ENCODE measurements at places on chromosomes 5 and 9.

- no peak for DNase-seq
Measured at GRCh38 chr5:91443023-91443422, 59.9 kb upstream of the ARRDC3 start.

DNA sequence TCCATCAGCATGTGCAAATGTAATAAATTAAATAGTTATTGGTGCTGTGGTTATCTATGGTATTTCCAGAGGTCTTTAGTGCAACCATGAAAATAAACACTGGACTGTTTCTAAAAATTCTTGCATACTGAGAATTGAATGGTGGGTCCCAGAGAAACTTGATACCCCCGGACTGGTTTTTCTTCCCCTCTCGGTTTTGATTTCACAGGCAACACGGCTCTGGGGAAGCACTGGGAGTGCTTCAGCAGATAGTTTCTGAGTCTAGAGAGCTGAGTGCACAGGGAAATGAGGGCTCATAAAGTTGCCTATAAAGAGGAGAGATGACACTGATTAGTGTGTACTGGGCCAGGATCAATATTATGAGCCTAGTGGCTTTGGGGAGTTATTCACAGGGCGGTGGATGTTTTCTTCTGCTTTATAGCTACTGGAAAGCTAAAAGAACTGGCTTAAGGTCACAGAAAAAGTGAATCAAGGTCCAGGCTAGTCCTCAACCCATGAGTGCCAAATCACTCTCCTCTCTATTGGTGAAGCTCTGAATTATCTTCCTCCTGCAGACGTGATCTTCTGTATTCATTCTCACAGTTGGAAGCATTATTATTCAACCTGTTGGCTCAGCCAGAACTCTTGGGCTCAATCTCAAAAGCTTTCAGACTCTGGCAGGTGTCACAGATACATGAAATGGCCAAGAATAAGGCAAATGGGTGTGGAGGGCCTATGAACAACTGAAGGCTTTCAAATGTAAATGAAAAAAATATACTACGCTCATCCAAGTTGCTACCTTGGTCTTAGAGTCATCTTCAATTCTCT lies 170.2 kb upstream of the HMHB1 start:
- DNase-seq, result no peak

GRCh38 chr9:111806259-111806658 lies 11.5 kb upstream of the SHOC1 start:
- DNase-seq, result no peak

DNA sequence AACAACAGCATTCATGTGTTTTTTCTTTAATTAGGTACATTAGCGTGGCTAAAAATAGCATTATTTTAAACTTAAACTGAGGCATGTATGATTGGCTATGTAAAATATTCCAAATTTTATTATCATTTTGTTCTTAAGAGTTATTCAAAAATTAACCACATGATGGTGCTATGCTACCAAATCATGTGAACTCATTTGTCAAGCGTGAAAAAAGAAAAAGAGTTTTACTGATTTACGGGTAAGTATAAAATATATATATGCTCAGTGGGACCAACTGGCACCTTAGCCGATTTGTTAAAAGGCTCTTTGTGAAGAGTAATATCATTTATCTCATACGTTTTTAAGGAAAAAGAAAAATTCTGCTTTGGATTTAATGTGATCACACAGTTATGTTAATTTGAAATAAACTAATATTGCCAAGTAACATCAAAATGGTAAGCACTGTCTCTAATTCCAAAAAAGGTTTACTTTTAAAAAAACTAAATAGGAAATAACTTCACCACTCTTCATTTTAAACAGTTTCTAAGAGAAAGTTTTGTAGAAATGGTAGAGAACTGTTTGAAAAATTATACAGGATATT lies 1042.3 kb downstream of the CDH12 start:
- no peak for DNase-seq

GRCh38 chr5:73668486-73669111 lies 42.6 kb downstream of the ARHGEF28 start:
- DNase-seq, result no peak

DNA sequence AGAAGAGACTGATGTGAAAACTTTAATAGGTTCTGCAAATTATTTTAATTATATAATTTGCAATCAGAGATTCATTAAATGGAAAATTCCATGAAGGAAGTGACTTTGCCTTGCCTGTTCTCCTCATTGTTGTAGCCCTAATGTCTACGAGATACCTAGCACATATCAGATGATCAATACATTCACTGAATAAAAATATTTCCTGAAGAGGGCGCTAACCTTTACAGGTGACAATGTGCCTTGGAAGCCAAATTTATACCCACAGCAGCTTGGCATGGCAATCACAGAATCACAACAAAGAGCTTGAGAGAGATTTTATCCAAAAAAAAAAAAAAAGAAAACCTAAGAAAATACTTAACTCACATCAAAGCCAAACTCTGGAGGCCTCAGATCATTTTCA lies 17.4 kb downstream of the HAUS6 start:
- DNase-seq, result no peak

- DNase-seq, result no peak
Measured at GRCh38 chr5:103487218-103487617, 75.4 kb downstream of the NUDT12 start.

GRCh38 chr9:134434894-134435506 lies 108.7 kb downstream of the RXRA start:
- no peak for DNase-seq

- no peak for DNase-seq
Measured at GRCh38 chr5:10633271-10634049, 69.6 kb downstream of the ANKRD33B start.

DNA sequence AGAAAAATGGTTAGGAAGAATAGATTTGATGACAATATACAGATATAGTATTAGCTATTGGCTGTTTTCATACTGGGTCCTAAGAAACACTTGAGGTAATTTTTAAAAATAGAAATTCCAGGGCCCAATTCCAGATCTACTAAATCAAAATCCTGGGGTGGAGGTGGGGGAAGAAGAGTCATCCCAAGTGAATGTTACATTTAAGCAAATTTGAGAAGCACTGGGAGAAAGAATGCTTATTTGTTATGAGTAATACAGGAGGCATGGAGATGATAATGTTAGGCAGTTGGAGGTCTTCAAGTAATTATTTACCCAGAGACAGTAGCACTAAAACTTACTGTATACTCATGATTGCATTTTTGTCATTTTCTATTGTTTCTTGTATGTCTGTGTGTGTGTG lies 93.0 kb upstream of the DAB2 start:
- DNase-seq, result no peak

- DNase-seq, result no peak
Measured at GRCh38 chr5:113382731-113383130, 52.1 kb downstream of the TSSK1B start.

GRCh38 chr9:2602704-2603116 lies 18.9 kb upstream of the VLDLR start:
- DNase-seq, result no peak

DNA sequence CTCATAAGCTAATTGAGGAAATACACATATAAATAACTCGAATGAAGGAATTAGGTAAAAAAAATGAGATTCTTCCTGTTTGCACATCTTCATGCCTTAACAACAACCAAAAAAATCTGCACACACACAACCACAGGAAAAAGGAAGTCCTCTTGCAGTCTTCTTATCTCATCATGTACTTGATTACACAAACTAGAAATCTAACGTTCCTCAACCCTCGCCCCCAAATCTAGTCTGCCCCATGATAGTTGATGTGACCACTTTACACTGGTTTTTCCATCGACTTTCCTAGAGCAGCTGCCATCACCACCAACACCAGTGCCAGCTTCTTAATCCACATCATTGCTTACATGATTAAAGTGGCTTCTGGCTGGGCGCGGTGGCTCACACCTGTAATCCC lies 31.2 kb upstream of the RNU6ATAC start:
- DNase-seq, result no peak

DNA sequence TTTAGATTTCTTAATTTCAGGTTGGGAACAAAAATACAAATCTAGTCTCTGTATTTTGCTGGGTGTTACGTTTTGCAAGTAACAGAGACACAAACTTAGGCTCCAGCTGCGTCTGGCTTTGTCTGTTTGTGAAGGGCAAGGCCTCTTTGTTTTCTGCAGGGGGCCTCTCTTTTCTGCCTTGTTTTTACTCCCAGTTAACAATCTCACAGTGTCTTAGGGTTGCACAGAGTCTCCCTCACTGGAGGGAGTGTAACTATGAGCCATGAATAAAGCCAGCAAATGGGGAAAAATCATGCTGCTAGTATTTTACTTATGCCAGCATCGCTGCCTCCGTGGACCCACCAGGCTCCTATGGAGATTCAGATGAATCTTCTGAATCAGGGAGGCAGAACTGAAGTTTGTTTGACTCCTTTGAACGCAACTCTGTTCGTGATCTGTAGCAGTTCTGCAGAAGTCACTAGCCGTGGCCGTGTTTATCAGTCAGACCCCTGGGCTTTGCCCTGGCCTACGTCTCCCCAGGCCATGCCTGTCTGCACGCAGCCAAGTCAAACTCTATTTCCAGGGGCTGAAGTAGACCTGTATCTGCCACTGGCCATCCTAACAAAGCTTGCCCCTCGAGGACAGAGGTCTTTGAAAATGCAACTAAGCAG lies 77.2 kb downstream of the ATP10B start:
- DNase-seq, result no peak

- no peak for DNase-seq
Measured at GRCh38 chr5:97846643-97847042, 663.6 kb upstream of the RIOK2 start.

- DNase-seq, result no peak
Measured at GRCh38 chr5:107513337-107514085, 157.2 kb downstream of the EFNA5 start.

GRCh38 chr9:23603311-23603710 lies 222.7 kb downstream of the ELAVL2 start:
- no peak for DNase-seq

- DNase-seq, result no peak
Measured at GRCh38 chr5:13448843-13449242, 495.6 kb downstream of the DNAH5 start.

DNA sequence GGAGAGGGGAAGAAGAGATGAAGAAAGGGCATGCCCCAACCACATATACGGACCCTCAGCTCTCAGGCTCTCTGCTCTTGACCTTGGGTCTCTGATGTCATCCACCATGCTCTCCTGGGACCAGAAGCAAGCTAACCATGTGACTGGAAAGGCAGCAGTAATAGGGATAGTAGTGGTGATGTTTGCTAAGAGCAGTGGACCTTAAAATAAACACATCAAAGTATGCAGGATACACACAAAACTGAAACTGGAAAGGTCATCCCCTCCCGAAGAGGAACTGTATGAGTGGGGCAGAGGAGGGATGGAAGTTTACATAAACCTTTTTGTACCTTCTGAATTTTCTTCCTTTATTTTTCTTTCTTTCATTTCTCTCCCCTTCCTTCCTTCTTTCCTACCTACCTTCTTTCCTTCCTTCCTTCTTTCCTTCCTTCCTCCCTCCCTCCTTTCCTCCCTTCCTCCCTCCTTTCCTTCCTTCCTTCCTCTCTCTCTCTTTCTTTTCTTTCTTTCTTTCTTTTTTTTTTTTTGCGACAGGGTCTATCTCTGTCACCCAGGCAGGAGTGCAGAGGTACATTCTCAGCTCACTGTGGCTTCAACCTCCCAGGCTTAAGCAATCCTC lies 8.1 kb upstream of the PTPN3 start:
- DNase-seq, result no peak

DNA sequence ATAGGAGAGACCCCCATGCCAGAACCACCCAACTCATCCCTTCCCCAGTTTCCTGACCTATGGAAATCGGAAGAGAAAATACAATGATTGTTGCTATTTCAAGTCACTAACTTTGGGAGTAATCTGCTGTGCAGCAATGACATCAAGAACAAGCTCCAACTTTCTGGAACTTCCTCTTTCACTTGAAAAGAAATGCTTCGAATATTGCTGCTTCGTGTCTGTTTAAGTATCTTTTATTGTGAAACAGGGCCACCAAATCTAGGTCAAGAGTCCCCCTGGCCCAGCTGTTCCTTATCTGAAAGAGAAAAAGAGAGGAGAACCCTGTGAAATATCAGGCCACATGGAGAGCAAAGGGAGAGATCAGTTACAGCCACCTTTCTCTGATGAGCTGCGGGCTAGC lies 59.4 kb upstream of the DNAH5 start:
- no peak for DNase-seq

DNA sequence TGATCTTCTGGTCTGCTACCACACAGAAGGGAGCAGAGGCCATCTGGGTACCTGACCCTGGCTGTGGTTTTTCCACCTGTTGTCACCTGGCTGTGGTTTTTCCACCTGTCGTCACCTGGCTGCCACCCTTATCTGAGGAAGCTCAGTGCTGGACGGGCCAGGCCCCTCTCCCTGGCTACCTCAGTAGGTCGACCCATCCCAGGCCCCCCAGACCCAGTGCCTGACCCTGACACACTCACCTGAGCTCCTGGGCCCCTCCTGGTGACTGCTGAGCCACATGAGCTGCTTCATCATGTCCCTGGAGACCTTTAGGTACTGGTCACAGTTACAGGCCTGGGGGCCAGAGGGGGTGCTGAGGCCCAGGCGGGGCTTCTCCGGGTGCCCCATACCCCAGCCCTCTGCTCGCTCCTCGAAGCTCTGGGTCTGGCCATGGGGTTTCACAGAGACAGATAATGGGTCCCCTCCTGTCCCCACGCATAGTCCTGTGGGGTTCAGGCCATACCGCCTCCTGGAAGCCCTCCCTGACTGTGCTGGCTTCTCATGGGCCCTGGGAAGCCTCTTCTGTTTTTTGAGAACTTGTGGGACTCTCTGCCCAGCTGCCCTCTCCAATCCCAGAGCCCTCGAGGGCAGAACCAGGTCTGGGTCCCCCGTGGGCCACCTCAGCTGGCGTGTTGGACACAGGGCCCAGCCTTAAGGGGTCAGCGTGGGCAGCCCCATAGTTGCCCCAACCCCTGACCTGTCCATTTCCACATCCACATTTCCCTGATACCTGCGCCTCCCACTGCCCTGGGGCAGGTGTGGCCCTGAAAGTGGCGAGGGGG lies 7.5 kb upstream of the NRARP start:
- DNase-seq, result no peak

GRCh38 chr9:123928533-123929176 lies 1.3 kb downstream of the DENND1A start:
- no peak for DNase-seq

DNA sequence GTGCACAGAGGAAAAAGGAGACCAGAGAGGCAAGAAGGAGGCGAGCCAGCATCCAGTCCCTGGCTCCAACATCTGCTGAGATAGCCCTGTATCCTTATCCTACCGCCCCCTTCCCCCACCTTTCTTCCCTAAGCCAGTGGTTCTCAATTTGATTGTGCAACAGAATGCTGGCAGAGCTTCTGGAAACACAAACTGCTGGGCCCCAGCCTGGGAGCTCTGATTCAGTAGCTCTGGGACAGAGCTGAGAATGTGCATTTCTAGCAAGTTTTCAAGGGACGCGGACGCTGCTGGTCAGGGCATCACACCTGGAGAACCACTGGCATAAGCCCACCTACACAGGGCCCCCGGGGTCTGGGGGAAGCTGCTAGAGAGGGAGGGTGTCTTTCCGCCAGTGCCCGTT lies 21.1 kb downstream of the AK8 start:
- no peak for DNase-seq

DNA sequence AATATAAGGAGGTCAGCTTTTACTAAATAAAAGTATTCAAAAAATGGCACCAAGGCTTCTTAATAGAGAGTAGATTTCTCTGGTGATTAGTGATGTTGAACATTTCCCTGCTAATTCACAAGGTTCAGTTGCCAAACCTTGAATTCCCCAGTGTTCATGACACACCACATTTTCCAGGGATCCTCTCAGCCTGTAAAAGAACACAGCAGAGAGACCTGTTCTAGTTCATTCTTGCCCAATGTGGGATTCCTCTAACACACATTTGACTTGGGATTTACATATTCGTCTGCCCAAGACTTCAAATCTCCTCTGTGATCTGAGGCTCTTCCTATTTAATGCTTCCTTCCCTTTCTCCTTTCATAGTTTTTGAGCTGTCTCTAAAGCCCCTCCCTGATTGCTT lies 273.2 kb upstream of the CDH9 start:
- no peak for DNase-seq

- no peak for DNase-seq
Measured at GRCh38 chr5:118551031-118551430, 437.3 kb downstream of the DTWD2 start.
